ENCODE measurements at places on chromosomes 7 and 10. TPM values are rescaled to one million over a fixed set of nuclear protein-coding genes. Genes with fewer than 3 reads are reported as not detected.

Gene MRLN
- total RNA-seq = not detected

Gene DPP6
- not detected for total RNA-seq

Gene VAX1
- total RNA-seq = not detected

Gene MEOX2
- total RNA-seq = 0.06 TPM

Gene CALML3
- total RNA-seq = not detected

Gene EGR2
- total RNA-seq = 0.13 TPM

Gene EVX1
- total RNA-seq = not detected

Gene CEP55
- total RNA-seq = 102 TPM

Gene GPR15LG
- not detected for total RNA-seq

Gene DDC
- total RNA-seq = not detected

Gene WDR91
- 6.4 TPM for total RNA-seq

Gene WASHC2C
- total RNA-seq = 40.4 TPM

Gene OPN1SW
- 2.1 TPM for total RNA-seq

Gene C10orf105
- not detected for total RNA-seq

Gene ZNF804B
- not detected for total RNA-seq

Gene PARG
- total RNA-seq = 23.1 TPM

Gene NEUROG3
- not detected for total RNA-seq

Gene SPDYE5
- total RNA-seq = not detected

Gene COL26A1
- not detected for total RNA-seq

Gene CTAGE15
- total RNA-seq = 0.46 TPM

Gene THNSL1
- total RNA-seq = 6.0 TPM

Gene CPN1
- total RNA-seq = not detected

Gene PON2
- total RNA-seq = 272 TPM

Gene CLDN4
- total RNA-seq = 0.19 TPM

Gene OLAH
- total RNA-seq = 2.6 TPM

Gene UTF1
- total RNA-seq = not detected

Gene PIP
- not detected for total RNA-seq

Gene PPIF
- 43.8 TPM for total RNA-seq

Gene PRTFDC1
- total RNA-seq = 1.6 TPM

Gene ACTL6B
- not detected for total RNA-seq

Gene PRXL2A
- not detected for total RNA-seq

Gene CHAT
- total RNA-seq = not detected

Gene CYP2C19
- not detected for total RNA-seq

Gene SPDYE16
- not detected for total RNA-seq

Gene THSD7A
- total RNA-seq = under 0.01 TPM

Gene NAT16
- total RNA-seq = not detected

Gene ZNF425
- total RNA-seq = 6.3 TPM

Gene EPHB6
- 0.32 TPM for total RNA-seq

Gene DUSP5
- total RNA-seq = 39.7 TPM

Gene KCNH2
- total RNA-seq = not detected

Gene ZNF117
- total RNA-seq = 8.4 TPM

Gene RPEL1
- total RNA-seq = not detected

Gene PKD2L1
- not detected for total RNA-seq

Gene SFXN2
- 2.2 TPM for total RNA-seq

Gene FAM171A1
- total RNA-seq = 21.4 TPM

Gene NKX2-3
- total RNA-seq = not detected

Gene OPN4
- total RNA-seq = not detected

Gene KAZALD1
- 16.1 TPM for total RNA-seq

Gene CCDC7
- total RNA-seq = 8.7 TPM

Gene SPDYE2
- total RNA-seq = not detected

Gene PAPOLB
- total RNA-seq = 0.13 TPM

Gene TAS2R60
- not detected for total RNA-seq

Gene NEUROD6
- total RNA-seq = not detected

Gene FRMD4A
- 34.8 TPM for total RNA-seq

Gene JAKMIP3
- not detected for total RNA-seq
